ENCODE measurements at places on chromosomes 4 and X. TPM values are rescaled to one million over a fixed set of nuclear protein-coding genes. Genes with fewer than 3 reads are reported as not detected.

The AREG gene
- 0.80 TPM for total RNA-seq

The FAM47C gene
- total RNA-seq: not detected

The S100P gene
- 0.87 TPM for total RNA-seq

GRCh38 chrX:68090266-68090665 is 343.0 kb downstream of the OPHN1 start:
- no peak for ATAC-seq
- H3K27me3 ChIP-seq: no peaks in the 10 kb centered on the region
- H3K27ac ChIP-seq: no peak overlapping the region
- H3K36me3 ChIP-seq: no peaks in the 10 kb centered on the region

The UGT8 gene
- total RNA-seq: 1.4 TPM

The NLGN3 gene
- total RNA-seq: 6.4 TPM

DNA sequence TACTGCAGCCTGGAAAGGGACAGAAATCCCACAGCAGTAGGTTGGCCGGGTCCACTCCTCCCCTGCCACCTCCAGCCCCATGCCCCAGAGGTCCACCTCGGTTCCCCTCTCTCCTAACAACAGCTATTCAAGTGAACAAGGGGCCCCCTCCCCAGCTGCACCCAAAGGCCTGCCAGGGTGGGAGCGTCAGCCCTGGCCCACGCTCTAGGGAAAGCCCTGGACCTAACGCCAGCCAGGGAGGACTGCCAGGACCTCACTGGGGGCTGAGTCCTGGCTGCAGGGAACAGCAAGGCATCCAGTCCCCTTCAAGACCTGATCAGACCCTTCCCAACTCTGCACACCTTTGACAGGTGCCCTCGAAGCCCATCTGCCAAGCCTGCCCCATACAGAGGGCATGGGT is 13.2 kb downstream of the SLC6A8 start:
- H3K27me3 ChIP-seq: no peaks in the 10 kb centered on the region
- H3K36me3 ChIP-seq: peaks cover 47% of the 10 kb centered on the region
- H3K4me1 ChIP-seq: no peaks in the 10 kb centered on the region
- no peak for ATAC-seq
- no peak overlapping the region for H3K4me3 ChIP-seq

The ASB12 gene
- not detected for total RNA-seq

DNA sequence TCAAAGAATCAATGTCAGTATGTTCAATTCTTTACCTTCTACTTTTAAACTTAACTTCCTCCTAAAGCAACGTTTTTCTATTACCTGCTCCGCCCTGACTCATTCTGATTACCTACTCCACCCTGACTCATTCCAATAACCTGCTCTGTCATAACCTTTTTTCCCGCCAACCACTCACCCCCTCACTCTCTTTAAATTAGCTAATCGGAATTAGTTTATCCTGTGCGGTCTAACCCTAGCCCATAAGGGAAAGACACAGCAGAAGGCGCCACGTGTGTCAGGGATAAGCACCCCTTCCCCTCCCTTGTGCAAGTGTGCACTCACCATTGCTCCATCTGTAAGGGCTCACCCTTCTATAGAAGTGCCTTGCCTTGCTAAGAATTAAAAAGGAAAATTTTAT is 64.4 kb downstream of the EIF4E start:
- peak overlapping the region; percentile 77 for H3K27ac ChIP-seq
- peak overlapping the region; percentile 44 for H3K4me3 ChIP-seq
- ATAC-seq: peak; percentile 95

GRCh38 chr4:188143731-188144130 is 4.5 kb downstream of the TRIML1 start:
- H3K27ac ChIP-seq: no peak overlapping the region
- H3K36me3 ChIP-seq: no peaks in the 10 kb centered on the region
- no peaks in the 10 kb centered on the region for H3K27me3 ChIP-seq
- H3K4me1 ChIP-seq: no peaks in the 10 kb centered on the region

GRCh38 chr4:184959309-184959708 is 59.0 kb upstream of the HELT start:
- no peak overlapping the region for H3K27ac ChIP-seq
- H3K4me3 ChIP-seq: no peak overlapping the region
- H3K36me3 ChIP-seq: no peaks in the 10 kb centered on the region

The SSX2B gene
- total RNA-seq: not detected

- no peaks in the 10 kb centered on the region for H3K4me1 ChIP-seq
- no peak for ATAC-seq
- H3K27ac ChIP-seq: no peak overlapping the region
- no peaks in the 10 kb centered on the region for H3K36me3 ChIP-seq
These were observed 577.1 kb downstream of the GALNTL6 start for GRCh38 chr4:172390331-172390730.

- no peaks in the 10 kb centered on the region for H3K36me3 ChIP-seq
- no peak overlapping the region for H3K4me3 ChIP-seq
- peaks cover 18% of the 10 kb centered on the region for H3K27me3 ChIP-seq
- no peaks in the 10 kb centered on the region for H3K4me1 ChIP-seq
- no peak overlapping the region for H3K27ac ChIP-seq
These were observed 327.0 kb upstream of the DKK2 start for GRCh38 chr4:107363125-107363524.

DNA sequence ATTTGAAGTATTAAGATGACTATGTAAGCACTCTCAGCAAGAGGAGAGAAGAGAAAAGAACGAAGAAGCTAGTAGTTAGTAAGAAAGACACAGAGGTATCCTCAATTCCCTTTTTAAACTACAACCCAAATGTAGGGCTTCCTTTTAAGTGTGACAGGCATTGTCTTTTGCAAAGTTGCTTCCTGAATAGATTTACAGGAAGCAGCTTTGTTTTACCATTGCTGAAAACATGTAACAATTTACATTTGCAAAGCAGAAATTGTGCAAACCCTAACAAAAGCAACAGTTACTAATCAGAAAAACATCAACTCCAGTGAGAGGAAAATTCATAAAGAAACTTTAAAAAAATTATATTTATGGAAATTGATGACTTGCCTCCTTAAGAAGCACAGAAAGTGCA is 96.4 kb downstream of the FAM13A start:
- peaks cover 10% of the 10 kb centered on the region for H3K4me1 ChIP-seq
- peaks cover 6% of the 10 kb centered on the region for H3K27me3 ChIP-seq
- H3K27ac ChIP-seq: no peak overlapping the region
- H3K36me3 ChIP-seq: no peaks in the 10 kb centered on the region
- H3K4me3 ChIP-seq: no peak overlapping the region

Data from activated T-helper 17 cell treated with anti-CD3 and anti-CD28 coated beads, Interleukin-2, amount 50 U/mL, for 72 hours (primary cell).